Right kidney (tissue), 9 donors: ENCODE measurements at places on chromosomes 7 and 10.

DNA sequence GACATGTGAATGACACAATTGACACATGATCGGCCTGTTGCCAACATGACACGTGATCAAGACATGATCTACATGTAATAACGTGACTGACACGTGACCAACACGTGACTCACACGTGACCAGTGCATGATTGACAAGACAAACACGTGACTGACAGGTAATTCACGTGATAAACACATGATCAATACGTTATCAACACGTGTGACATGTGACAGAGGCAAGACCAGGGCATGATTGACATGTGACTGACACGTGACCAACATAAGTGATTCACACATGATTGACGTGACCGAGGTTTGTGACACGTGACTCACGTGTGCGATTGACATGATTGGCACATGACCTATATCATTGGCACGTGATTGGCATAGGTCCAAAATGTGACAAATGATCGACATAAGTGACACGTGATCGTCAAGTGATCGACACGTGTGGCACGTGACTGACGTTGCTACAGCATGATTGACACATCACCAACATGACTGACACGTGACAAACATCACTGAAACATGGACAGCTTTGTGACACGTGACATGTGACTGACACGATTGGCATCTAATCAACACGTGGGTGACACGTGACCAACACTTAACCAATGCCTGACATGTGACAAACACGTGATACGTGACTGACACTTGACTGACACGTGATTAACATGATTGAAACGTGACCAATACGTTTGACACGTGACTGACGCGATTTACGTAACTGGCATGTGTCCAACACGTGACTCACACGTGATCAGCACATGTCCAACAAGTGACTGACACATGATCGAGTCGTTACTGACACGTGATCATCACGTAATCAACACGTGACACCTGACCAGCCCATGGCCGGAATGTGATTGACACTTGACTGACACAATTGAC lies 23.0 kb downstream of the CRPPA start:
- no peak for DNase-seq

GRCh38 chr7:703049-703448 lies 23.4 kb upstream of the DNAAF5 start:
- no peak for DNase-seq

- no peak for DNase-seq
Measured at GRCh38 chr10:33154590-33154989, 179.9 kb downstream of the NRP1 start.

DNA sequence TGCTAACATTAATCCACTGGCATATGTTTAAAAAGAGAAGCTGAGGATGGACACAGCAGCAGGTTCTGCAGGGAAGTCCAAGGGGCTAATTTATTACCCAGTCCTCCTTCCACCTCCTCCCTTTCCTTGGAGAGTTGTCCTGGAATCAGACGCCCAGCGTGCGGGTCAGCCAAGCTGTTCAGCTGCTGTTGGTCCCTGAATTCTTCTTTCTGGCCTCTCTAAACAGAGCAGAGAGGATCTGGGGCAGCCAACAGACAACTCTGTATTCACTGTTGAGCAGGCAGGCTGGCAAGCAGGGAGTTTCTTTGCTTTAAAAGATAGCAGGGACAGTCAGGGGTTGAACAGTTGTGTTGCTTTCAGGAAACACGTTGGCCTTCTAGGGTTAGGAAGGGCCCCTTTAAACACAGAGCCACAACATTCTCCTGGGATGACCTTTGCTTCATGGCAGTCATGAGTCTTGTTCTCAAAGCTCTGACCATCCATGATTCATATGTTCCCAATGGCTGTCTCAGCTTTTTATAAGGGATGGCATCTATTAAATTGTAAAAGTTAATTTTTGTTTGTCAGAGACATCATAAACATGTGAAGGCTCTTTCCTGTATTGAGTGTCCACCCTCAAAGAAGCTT lies 217.0 kb downstream of the CREB5 start:
- no peak for DNase-seq

GRCh38 chr7:64181586-64181985 lies 25.4 kb upstream of the ZNF735 start:
- DNase-seq = no peak

- no peak for DNase-seq
Measured at GRCh38 chr7:35725280-35725680, 30.3 kb upstream of the HERPUD2 start.

DNA sequence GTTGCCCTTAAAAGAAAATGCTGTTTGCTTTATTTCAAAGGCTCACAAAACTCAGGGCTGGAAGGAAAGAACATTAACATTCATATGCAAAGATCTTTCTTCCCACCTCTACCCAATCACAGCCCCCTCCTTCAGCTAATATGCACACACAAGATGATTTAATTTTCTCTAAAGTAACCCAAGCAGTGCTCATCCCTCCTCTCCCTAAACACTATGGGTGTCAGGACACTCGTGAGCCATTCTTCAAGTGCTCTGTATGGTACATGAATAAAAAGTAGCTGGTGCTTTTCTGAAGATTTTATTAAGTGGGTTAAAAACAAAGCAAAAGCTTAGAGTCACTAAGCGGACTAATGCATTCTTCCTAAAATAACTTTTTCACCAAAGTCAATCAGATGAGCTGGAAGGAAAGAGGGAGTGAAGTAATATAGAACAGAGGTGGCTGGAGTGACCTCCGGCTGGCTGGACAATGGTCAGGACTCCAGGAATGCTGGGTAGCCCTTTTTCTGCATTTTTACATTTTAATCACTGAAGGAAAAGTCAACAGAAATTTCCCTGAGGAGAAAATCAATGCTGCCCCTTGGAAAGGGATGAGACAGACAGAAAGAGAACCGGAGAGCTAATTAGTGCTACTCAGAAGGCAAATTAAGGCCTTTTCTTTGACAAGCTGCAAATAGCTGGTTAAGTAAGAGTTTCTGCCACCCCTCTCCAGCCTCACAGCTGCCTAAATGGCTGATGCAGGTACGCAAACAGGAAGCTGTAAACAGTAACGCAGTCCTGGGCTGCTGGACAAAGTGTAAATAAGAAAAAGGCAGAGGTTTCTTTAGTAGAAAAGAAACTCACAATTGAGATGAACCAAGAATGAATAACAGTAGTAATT lies 6.6 kb downstream of the DGKI start:
- no peak for DNase-seq

DNA sequence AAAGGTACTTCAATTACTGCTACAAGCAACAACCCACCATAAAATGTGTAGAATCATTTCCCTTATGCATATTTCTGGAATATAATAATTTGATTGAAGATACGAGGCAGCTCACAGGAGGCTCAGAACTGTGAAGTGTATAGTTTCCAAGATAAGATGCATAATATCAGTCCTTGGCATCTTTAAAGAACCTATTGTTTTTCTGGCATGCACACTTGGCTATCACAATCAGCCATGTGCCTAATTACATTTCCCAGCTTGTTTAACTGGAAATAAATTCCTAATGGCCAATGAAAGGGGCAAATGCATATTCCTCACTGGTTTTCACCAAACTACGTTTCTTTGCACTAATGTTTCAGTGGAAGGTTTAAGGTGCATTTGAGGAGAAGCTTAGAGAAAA lies 83.4 kb upstream of the LRRC18 start:
- DNase-seq = no peak

- no peak for DNase-seq
Measured at GRCh38 chr7:30613366-30614325, 19.0 kb downstream of the GARS1 start.

DNA sequence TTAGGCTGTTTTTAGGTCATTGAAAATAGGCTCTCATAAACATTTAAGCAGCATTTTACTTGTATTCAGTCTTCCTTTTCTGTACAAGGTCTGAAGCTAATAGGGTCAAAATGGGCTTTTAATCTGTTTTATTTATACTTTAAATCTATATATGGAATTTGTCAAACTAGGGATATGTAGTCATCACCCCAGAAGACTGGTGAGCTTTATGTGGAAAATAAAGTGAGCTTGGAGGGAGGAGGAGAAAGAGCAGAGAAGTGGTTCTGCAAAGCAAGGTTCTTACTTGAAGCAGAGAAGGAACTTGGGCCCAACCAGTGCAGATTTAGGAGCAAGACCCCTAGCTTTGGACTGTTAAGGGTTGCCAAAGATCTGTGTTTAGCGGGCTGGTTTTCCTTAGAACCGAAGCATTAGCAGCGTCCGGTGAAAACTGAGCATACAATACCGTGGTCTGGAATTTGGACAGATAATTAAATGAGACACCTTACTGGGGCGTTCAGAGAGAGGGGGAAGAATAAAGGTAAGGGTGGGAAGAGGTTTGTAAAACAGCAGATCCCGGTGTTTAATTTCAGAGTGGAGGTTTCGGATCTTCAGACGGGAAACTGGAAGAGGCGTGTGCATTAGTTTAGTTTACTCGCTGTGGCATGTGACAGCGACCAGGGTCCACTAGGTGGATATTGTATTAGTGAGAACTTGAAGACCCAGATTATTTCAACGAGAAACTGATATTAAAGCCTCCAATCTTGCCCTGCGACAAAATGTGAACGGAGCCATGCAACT lies 2.4 kb downstream of the BAMBI start:
- peak; percentile 58 for DNase-seq

- no peak for DNase-seq
Measured at GRCh38 chr10:18829259-18829658, 170.0 kb downstream of the ARL5B start.

DNA sequence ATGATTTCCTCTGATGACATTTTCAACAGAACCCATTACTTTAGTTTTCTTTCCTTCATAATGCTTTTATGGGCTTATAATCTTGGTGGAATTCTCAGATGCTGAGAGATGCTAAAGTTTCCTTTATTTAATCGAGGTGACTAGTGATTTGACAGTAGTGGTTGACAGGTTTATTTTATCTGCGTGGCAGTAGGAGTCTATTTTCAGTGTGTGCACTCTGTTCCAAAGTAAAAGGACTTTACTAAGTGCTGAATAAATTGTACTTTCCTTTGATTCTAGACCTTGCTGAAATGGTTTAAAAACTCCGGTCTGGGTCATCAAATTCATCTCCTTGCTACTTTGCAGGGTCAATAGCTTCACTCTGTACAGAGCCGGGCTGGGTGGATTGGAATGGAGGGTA lies 900.3 kb downstream of the LRMDA start:
- DNase-seq = no peak

DNA sequence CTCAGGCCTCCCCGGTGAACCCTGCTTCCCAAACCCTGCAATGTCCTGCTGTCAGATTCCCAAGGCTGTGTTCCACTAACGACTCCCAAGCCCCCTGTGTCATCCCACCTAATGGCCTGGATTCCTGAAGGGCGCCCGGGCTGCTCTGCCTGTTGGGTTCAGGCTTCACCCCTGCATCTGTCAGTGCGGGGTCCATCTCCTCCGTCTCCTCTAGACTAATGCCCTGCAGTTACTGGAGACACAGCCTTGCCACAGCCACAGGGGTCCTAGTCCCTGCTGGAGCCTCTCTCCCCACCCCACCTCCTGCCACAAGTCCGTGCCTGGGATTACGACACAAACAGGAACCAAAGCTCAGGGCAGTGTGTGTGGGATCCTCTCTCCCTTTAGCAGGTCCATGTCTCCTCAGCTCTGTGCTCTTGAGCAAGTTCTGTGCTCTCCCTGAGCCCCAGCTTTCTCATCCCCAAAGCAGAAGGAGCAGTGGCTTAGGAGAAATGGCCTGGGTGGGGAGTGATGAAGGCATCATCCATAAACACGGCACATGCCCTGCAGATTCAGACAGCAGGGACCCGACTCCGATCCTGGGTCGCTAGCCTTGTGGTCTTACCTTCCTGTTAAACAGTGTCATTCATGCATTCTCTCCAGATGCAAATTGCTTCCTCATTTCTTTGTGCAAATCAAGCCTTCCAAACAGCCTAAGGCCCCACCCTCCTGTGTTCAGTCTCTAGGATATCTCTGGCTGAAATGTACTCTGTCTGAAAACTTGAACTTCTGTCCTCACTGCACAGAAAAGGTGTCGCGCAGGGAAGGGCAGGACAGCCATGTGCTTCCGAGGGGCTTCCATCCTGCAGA lies 8.2 kb upstream of the RBP3 start:
- DNase-seq = no peak

GRCh38 chr10:86165666-86166065 lies 200.9 kb downstream of the GRID1 start:
- DNase-seq = no peak

GRCh38 chr10:59894114-59894513 lies 12.2 kb downstream of the CCDC6 start:
- DNase-seq = no peak

GRCh38 chr10:91574236-91574635 lies 58.6 kb downstream of the PPP1R3C start:
- DNase-seq = no peak
